Spinal cord (tissue), 10 donors: ENCODE measurements at places on chromosomes 13 and 19. TPM values are rescaled to one million over a fixed set of nuclear protein-coding genes. Genes with fewer than 3 reads are reported as not detected.

The FCHO1 gene
- 29.8 TPM for polyA plus RNA-seq

DNA sequence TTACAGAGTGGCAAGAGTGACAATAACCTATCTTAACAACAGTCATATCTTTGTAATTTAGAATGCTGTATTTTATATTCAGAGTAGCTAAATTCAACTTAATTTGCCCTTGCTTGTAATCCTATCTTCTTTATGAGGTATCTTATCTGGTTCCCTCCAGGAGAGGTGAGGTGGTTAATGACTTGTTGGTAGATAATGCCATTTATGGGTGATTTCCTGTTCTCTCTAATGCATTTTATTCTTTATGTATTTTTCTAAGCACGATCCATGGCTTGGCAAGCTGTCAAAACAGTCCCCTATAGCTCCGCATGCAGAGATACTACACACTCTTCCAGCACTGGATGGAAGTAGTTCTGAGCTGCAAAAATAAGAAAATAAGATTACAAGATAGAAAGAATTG lies 267.9 kb downstream of the LMO7 start:
- no peak for DNase-seq

GRCh38 chr13:43694146-43694664 lies 92.6 kb downstream of the ENOX1 start:
- no peak for DNase-seq

The ERICH6B gene
- 4.7 TPM for polyA plus RNA-seq

The IL17D gene
- polyA plus RNA-seq: 94.7 TPM

The RASL11A gene
- 7.4 TPM for polyA plus RNA-seq

GRCh38 chr19:17549085-17549740 lies 6.2 kb upstream of the COLGALT1 start:
- DNase-seq: no peak

- DNase-seq: no peak
Measured at GRCh38 chr19:44765033-44765948, 12.4 kb upstream of the CBLC start.

- DNase-seq: no peak
Measured at GRCh38 chr19:47021536-47022139, 2.0 kb downstream of the NPAS1 start.

The KIRREL2 gene
- polyA plus RNA-seq: 2.8 TPM

DNA sequence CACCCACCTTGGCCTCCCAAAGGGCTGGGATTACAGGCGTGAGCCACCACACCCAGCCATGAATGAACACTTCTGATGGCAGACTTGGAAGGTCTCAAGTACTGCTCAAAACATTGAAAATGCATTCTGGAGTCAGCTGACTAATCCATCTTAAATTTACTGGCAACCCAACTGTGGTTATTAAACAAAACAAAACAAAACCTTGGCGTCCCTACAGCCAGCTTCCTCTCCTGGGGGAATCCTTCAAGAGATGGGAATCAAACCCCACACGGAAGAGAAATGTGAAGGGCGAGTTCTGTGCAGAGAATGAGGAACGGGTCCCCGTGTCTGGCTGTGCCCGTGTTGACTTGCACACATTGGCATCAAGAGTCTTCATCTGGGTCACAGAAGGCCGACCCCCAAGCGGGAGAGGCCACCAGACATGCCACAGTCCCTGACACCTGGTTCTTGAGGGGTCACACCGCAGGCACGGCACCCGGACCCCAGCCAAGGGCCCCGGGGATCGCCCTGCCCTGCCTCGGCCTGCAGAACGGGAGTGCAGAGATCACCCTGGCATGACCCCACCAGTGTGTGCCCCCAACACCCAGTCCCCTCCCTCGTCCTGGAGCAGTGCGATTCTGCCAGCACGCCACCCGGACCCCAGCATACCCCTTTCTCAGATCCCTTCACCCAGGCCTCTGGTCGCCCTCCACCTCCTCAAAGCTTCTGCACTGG lies 3.2 kb downstream of the MAP2K2 start:
- DNase-seq: no peak

GRCh38 chr19:709196-709964 lies 645 bp downstream of the PALM start:
- peak; percentile 28 for DNase-seq

The MYO16 gene
- 21.6 TPM for polyA plus RNA-seq

The RANBP3 gene
- polyA plus RNA-seq: 74.1 TPM

DNA sequence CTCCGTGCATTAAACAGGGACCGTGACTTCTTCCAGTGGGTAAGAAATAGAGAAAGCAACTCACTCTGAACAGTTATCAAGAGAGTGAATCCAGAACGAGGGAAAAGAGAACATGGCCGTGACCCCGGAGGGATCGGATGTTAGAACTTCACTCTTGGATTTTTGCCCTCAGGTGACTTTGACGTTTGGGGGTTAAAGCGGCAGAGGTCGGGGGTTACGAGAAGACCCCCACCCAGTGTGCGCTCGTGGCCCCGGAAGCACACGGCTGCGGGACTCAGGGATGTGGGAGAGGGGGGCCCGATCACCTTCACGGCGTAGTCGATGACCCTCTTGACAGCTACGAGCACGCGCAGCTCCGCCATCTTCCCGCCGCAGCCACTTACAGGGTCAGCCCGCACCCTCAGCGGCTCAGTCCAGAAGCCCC lies at the start of gene ETFB:
Gene ETFB (minus strand): TSS at position 424 of the 424 bp plus-strand sequence. CDS start 62 bp downstream, at position 362.
- no peak for DNase-seq

The ZNF558 gene
- 26.8 TPM for polyA plus RNA-seq

The SULT2A1 gene
- polyA plus RNA-seq: not detected

The RGL3 gene
- 8.0 TPM for polyA plus RNA-seq

DNA sequence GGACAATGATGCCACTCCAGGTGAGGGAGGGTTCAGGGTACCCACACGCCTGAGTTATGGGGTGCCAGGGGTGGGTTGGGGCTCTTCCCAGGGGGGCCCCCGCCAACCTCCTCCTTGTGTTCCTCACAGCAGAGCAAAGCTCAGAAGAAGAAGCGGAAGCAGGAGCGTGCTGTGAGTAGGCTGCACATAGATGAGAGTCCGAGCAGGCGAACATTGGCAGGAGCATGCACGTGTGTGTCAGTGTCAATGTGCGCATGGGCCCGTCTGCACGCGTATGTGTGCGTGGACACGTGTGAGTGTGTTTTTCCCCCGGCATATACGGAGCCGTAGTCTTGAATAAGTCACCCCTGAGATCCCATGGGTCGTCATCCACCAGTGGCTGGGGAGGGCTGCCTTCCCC lies 12.4 kb upstream of the USE1 start:
- DNase-seq: no peak

DNA sequence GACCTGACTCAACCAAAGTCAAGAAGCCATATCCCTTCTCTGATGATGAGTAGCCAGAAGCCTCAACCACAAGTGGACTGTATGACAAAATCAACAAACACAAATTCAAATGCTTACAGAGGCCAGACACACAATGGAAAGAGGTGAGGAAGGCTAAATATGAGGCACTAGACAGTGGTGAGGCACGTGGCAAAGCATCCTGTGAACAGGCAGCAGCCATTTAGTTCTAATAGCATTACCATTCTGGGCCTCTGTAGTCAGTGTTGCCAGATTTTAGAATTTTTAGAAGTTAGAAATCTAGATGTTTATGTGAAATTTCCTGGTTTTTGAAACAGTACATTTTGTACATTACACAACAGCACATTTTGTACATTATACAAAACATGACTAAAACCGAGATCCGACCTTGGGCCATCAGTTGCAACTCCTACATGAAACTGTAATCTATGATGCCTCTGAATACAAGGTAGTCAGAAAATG lies 403.3 kb downstream of the COG6 start:
- no peak for DNase-seq

DNA sequence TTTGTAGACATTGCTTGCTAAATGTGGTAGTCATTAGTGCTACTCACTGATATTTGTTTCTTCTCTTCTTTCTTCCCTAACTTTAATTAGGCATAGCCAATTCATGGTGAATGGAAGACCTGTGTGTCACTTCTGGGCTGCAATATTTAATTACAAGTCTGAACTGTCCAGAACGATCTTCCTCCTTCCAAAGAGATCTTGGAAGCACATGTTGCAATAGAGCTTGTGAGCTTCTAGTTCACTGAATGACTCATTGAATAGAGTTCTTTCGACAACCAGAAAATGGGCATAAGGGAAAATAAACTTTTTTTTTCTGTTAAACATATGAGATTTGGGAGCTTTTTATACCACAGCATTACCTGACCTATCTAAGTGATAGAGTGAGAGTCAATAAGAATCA lies 1264.6 kb downstream of the PCDH9 start:
- no peak for DNase-seq

The FXYD1 gene
- polyA plus RNA-seq: 58.3 TPM

DNA sequence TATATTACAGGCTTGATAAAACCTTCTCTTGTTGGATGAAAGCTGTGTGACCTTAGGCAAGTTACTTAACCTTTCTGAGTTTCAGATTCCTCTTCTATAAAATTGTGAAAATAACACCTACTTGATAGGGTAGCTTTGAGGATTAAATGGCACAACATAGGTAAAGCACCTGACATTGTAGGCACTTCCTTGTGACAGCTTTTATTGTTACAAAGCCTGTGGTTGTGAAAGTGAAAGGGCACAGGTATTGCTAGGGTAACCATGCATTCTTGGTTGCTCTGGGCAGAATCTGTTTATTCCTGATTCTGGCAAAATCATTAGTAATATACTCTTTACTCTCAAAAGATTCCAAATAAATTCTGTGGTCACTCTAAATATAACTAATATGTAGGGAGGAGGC lies 493.4 kb downstream of the OLFM4 start:
- DNase-seq: no peak

- no peak for DNase-seq
Measured at GRCh38 chr13:33070713-33071112, 54.5 kb downstream of the KL start.

The CCDC97 gene
- polyA plus RNA-seq: 36.3 TPM

The ELSPBP1 gene
- 0.48 TPM for polyA plus RNA-seq

- DNase-seq: no peak
Measured at GRCh38 chr13:30696278-30697176, 38.8 kb upstream of the ALOX5AP start.

The MZT1 gene
- polyA plus RNA-seq: 42.4 TPM

The CYP2F1 gene
- 0.41 TPM for polyA plus RNA-seq

- DNase-seq: no peak
Measured at GRCh38 chr19:610801-611480, 21.3 kb downstream of the HCN2 start.

GRCh38 chr19:29610213-29610573 lies 4.1 kb downstream of the POP4 start:
- DNase-seq: no peak

DNA sequence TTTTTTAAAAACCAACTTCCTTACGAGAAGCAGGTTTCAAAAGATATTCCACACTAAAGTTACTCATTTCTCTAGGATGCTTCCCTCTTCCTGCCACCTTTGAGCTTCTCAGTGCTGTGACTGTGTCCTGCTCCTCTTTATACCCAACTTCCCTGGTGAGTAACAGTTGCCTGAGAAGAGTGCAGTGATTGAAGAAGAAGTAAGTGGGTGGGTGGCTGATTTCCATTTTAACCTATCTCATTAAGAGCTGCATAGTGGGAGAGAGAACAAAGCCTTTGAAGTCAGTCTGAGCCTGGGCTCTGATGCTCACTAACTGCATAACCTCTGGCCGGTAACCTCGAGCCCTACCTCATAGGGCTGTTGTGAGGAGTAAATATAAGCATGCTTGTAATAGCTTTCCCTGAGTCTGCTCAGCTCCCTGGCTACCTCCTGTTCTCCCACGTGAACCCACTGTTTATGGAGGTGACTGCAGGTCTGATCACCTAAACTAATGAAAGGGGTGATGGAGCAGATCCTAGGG lies 977.3 kb downstream of the UQCRFS1 start:
- no peak for DNase-seq

DNA sequence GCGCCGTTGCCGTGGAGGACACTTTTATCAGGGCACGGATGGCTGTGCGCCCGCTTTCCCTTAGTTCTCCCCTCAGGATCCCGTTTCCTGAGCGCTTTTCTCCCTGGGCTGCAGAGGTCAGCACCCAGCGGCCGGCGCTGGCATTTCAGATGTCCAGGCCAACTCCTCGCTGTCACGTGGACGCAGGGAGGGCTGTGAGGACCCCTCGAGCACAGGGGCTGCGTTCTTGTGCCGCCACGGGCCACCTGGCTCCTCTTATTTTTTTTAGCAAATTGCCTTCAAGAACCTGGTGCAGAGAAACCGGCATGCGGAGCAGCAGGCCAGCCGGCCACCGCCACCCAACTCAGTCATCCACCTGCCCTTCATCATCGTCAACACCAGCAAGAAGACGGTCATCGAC lies 22.3 kb downstream of the ATP4B start:
- DNase-seq: no peak

DNA sequence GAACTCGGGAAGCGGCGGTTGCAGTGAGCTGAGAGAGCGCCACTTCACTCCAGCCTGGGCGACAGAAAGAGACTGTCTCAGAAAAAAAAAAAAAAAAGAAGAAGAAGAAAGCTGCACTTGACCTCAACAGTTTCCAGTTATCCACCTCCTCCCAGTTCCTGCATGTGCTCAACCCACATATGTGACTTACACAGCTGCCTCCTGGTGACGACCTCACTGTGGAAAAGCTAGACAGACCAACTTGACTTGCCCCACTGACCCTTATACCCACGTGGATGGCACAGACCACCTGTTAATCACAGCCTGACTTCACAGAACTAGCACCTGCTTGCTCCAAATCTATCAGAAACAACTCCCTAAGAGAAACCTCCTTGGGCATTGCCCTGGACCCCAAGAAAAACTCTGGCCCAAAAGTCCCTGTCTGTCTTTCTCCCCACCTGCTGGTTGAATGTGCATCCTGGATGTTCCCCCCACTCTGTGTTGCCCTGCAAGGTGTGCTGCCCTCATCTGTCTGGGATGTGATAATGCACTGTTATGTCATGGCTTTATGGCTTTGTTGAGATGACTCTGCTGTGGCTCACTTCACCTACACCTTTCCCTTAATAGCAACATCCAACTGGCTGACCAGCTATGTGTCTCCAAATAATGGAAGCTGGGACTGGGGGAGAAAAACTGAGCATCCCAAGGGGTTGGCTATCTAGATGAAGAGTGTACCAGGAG lies 2.8 kb downstream of the ZNF20 start:
- DNase-seq: no peak

- DNase-seq: no peak
Measured at GRCh38 chr13:39773833-39774232, 118.4 kb downstream of the COG6 start.

DNA sequence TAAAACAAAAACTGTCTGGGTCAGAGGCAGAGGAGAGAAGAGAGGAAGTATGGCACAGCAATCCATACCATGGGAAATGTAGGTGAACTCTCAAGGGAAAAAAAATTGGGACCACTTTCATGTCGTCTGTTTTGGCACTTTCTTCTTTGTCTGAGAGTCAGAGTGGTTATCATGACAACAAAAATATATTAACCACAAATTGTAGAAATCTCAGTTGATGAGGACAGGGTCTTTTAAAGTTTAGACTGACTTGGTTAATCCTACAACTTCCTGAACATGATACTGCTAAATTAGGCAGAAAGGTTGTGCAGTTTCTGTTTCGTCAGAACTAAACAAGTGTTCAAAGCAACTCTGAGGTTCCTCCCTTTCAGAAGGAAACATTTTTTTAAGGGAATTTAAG lies 15.2 kb downstream of the KLF5 start:
- DNase-seq: no peak

GRCh38 chr19:47699360-47699917 lies 13.8 kb upstream of the EHD2 start:
- no peak for DNase-seq

The ZAR1L gene
- not detected for polyA plus RNA-seq
